ENCODE measurements at places on chromosomes 16 and 17.

GRCh38 chr17:72520665-72521303 is 400.0 kb downstream of the SOX9 start:
- no peak for DNase-seq

GRCh38 chr17:30848021-30848420 is 16.3 kb downstream of the ATAD5 start:
- DNase-seq = no peak

- no peak for DNase-seq
Measured at GRCh38 chr16:898216-898615, 72.6 kb downstream of the LMF1 start.

DNA sequence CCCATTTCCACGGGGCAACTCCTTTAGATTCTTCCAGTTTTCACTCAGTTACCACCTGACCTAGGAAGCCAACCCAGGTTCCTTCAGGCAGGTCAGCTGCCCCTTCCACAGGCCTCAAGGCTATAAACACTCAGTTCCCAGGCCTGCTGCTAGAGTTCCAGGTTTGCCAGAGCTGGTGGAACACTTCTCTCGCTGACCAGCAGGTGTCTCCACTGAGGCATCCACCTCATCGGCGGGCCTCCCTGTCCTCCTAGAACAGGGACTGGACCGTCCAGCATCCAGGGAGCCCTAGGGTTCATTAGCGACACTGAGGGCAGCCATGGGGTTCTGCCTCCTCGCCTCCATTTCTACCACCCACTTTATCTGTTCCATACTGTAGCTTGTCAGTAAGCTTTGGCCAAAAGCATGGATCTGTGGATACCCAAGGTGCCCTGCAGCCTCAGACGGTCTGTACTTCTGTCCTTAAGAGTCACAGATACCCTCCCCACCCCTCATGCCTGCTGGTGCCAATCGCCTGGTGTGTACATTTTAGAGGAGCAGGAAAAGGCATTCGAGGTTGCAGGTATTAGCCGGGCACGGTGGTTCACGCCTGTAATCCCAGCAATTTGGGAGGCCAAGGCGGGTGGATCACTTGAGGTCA is 29.0 kb downstream of the PIMREG start:
- peak; percentile 87 for DNase-seq

- DNase-seq = no peak
Measured at GRCh38 chr17:42779936-42780850, at the start of gene WNK4. TSS of gene WNK4 (plus strand) at chr17:42780610. CDS start at chr17:42780699, 89 bp downstream.

GRCh38 chr16:85718682-85719081 is 29.9 kb upstream of the GINS2 start:
- peak; percentile 61 for DNase-seq

Data from HEK293T (cell line).